Right lung (tissue), 10 donors: ENCODE measurements at places on chromosomes 16 and 17. TPM values are rescaled to one million over a fixed set of nuclear protein-coding genes. Genes with fewer than 3 reads are reported as not detected.
A peak's percentile ranks its signal among the peaks of the same experiment; 100 is the strongest.

- no peak for DNase-seq
Observed at GRCh38 chr16:20079106-20079505, 5.4 kb upstream of the GPR139 start.

GRCh38 chr16:18048853-18049546, 287.5 kb downstream of the NPIPA8 start:
- no peak for DNase-seq

DNA sequence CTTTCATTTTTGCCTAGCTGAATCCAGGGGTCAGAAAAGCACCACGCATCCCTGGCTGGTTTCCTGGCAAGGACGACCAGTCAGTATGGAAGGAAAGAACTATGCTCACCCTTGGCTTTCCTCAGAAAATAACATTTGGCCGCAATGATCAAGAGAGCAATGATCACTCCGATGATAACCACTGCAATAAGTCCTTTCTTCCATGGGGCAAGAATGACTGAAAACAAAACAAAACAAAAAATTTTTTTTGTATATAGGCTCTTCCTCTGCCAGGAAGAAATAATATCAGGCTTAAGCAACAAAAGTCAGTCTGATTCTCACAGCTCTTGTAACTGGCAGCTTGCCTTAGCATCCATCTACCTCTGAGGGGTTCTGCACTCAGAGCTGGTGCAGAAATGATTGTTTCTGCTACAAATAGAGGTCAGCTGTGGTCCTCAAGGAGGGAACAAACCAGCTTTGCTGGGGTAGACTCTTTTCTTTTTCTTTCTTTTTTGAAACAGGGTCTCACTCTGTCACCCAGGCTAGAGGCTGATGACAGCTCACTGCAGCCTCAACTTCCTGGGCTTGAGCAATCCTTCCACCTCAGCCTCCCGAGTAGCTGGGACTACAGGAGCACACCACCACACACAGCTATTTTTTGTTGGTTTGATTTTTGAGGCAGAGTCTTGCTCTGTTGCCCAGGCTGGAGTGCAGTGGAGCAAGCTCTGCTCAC, 35.7 kb downstream of the PECAM1 start:
- no peak for DNase-seq

- DNase-seq: no peak
Observed at GRCh38 chr16:18816286-18816685, 14.9 kb upstream of the ARL6IP1 start.

DNA sequence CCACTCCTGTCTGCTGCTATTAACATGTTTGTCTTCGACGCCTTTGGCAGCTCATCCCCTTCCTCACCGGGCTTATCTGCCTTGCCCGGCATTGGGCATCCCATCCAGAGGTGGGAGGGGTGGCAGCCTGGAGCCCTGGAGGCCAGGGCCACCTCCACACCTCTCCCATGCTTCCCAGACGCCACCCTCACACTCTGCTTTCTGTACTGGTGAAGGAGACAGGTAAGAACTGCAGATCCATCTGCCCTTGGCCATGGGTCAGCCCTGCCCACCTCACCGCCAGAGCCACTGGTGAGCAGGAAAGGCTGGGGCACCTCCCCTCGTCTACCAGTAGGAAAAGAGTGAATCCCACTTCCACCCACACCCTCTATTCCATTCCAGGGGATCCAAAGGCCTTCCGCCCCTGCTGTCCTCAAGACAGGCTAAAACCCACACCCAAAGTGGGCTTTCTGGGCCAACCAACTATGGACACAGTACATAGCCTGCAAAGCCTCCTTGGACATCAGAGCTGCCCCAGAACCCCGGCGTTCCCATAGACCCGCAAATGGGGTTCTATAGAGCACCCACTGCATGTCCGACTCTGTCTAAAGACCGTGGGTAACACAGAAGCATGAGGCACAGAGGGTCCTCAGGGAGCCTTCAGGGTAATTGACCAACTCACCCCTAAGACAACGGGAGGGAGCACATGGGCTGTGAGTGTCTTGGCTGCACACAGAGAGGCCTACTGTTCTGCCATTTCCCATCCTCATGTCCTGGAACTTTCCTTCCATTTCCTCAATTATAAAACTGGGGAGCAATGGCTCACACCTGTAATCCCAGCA, 23.4 kb upstream of the RBFOX3 start:
- no peak for DNase-seq

DNA sequence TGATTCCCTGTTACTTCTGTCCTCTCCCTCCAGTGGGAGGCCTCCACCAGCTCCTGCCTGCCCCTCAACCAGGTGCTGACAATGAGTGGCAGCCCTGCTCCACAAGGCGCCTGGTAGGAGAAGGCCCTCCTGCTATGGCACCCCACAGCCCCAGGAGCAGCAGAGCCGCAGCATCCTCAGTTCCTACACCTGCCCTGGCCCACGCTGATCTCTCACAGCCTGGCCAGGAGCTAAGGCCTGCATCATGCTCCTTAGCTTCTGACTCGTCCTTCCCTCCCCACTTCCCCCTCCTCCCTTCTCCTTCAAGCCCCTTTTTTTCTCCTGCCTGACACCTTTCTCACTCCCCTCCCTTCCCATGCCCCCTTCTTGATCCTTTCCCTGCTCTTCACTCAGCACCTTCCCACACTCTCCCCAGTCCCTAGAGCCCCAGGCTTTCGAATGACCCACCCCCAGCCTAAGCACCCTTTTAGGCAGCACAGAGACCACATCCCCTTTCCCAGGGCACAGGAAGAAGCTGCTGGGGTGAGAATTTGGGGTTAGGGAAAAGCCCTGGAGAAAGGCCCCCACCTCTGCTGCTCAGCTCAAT, 6.5 kb downstream of the PROCA1 start:
- DNase-seq: no peak

DNA sequence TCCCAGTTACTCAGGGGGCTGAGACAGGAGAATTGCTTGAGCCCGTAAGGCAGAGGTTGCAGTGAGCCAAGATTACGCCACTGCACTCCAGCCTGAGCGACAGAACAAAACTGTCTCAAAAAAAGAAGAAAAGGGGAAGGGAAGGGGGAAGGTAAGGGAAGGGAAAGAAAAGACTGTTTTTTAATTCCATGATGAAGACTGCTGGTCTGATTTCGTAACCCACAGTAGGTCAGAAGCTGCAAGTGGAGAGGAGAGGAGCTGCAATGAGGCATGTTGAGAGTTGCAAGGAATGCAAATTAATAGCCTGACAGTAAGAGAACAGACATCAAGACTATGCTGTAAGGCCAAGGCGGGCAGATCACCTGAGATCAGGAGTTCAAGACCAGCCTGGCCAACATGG, 33.3 kb downstream of the HELZ start:
- DNase-seq: no peak

GRCh38 chr17:50209472-50210239, 8.2 kb upstream of the COL1A1 start:
- peak; percentile 96 for DNase-seq

GRCh38 chr17:55478971-55479370, 32.3 kb downstream of the SMIM36 start:
- no peak for DNase-seq

DNA sequence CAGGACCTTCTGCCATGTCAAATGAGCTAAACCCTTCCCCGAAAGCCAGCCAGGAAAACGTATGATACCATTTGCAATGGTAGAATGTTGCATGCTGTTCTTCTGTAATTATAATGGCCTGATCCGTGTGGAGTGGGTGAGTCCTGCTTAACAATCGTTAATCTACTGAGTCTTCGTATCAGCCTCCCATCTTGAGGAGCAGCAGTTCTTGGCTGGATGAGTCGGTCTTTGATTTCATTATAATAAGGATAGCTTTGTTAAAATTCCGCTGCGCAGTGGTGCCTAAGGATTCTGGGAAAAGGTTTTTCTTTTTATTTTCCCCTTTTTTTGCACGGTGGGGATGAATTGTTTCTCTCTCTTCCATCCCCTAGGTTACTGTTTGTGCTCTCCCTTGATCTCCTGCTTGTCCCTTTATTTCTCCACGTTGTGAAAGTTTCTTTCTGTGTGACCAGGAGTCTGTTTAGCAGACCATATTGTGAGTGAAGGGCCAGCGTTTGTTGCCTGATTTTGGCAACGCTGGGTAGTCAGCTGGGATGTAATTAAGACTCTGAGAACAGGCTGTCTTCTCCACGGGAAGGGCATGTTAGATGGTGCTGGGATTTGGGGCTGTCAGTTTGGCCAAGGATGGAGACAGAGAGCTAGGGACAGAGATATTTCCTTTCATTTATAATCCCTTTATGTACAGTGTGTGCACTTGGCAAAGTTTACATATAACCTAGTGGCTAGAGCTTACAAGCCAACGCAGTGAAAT, 263.0 kb downstream of the FTO start:
- no peak for DNase-seq

Gene B9D1
- polyA plus RNA-seq: 24.1 TPM

Gene SLC6A2
- polyA plus RNA-seq: 0.22 TPM

DNA sequence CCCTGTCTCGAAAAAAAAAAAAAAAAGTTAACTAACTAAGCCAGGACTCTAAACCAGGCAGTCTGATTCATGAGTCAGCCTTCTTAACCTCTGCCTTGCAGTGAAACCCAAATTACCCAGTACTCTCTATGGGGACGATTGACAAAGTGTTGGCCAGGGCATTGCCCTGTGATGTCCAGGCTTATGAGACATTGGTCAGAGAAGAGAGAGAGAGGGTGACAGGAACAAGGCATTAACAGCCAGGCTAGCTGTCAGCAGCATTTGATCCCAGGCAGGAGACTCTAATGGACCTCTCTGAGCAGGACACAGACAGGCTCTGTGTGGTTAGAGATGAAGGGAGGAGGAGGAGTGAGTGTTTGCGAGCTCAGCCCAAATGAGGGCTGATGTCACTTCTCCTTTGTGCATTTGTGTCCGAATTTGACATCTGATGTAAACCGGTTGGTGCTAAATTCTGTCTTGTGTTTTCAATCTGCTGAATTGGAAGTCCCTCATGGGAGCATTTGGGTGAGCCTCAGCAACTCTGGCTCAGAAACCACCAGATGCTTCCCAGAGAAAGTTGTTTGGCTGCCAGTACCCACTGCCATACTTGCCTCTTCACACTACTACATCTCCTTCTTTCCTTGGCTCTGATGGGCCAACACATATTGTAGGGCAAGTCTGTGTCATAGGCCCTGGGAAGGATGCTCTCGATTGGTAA, 4.3 kb upstream of the MYL4 start:
- no peak for DNase-seq

GRCh38 chr16:89785523-89786155, 30.8 kb downstream of the FANCA start:
- DNase-seq: no peak

DNA sequence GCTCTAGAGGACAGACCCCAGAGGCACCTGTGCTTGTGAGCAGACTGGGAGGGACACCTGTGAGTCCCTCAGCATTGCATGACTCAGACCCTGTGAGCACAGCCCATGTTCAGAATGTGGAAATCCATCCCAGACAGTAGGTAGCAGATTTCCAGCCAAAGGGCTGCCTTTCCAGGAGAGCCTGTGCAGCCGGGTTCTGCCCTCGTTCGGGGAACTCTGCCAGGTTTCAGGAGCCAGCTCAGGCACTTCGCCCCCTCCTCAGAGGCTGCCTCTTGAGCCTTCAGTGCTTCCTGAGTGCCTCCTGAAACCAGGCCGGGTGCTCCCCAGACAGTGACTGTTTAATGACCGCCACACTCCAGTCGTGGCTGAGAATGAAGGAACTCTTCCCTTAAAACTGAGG, 23.3 kb upstream of the SDR42E2 start:
- DNase-seq: peak; percentile 35

Gene GUCY2D
- 0.33 TPM for polyA plus RNA-seq

GRCh38 chr17:48374650-48375230, 55.3 kb downstream of the SKAP1 start:
- no peak for DNase-seq

Gene ASB16
- 2.7 TPM for polyA plus RNA-seq

Gene GAA
- polyA plus RNA-seq: 42.4 TPM

DNA sequence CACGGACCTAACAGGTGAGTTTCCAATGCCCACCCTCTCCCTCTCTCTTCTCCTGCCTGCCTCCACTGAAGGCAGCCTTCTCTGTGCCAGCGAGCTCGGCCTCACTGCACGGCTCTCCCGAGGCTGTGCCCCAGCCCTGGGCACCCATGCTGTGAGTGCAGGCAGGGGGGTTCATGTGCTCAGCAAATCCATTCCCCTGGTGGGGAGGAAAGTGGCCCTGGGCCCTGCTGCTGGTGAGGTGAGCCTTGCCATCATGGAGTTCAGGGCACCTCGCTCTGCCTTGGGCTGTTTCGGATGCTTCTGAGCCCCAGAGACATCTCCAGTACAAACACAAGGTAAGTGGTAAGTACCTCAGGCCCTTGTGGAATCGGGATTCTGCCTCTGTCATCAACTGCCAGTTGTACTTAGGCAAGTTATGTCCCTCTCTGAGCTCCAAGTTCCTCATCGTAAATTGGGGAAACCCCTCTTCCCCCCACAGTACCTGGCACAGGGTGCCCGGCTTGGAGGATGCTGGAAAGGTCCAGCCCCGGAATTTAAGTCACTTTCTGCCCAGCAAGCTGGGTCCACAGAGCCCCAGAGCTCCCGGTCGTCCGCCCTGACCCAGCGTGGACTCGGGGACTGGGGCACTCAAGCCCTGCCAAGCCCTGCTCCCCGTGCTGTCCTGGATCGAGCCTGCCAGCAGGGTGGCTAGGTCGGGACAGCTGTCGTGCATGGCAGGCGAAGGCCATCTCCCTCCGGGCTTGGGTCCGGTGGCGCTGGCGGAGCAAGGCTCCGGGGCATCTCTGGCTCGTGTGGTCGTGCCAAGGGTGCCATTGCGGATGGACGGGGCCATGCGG, 684 bp upstream of the NUDT16L1 start:
- no peak for DNase-seq

GRCh38 chr16:81755915-81756614, 23.0 kb upstream of the PLCG2 start:
- no peak for DNase-seq
